ENCODE measurements at places on chromosomes 3 and 15.

- DNase-seq = no peak
- H3K27ac ChIP-seq = no peak overlapping the region
- peaks cover 48% of the 10 kb centered on the region for H3K36me3 ChIP-seq
- H3K27me3 ChIP-seq = no peaks in the 10 kb centered on the region
- H3K4me1 ChIP-seq = peaks cover 12% of the 10 kb centered on the region
Measured at GRCh38 chr3:45741742-45742460, 52.7 kb downstream of the SACM1L start.

- no peaks in the 10 kb centered on the region for H3K4me1 ChIP-seq
- no peaks in the 10 kb centered on the region for H3K36me3 ChIP-seq
- peak; percentile 83 for DNase-seq
- no peak overlapping the region for H3K4me3 ChIP-seq
Measured at GRCh38 chr3:114418724-114419543, 125.1 kb downstream of the TIGIT start.

- no peaks in the 10 kb centered on the region for H3K27me3 ChIP-seq
- no peak for DNase-seq
- no peaks in the 10 kb centered on the region for H3K4me1 ChIP-seq
Measured at GRCh38 chr3:30289324-30289723, 317.1 kb upstream of the TGFBR2 start.

DNA sequence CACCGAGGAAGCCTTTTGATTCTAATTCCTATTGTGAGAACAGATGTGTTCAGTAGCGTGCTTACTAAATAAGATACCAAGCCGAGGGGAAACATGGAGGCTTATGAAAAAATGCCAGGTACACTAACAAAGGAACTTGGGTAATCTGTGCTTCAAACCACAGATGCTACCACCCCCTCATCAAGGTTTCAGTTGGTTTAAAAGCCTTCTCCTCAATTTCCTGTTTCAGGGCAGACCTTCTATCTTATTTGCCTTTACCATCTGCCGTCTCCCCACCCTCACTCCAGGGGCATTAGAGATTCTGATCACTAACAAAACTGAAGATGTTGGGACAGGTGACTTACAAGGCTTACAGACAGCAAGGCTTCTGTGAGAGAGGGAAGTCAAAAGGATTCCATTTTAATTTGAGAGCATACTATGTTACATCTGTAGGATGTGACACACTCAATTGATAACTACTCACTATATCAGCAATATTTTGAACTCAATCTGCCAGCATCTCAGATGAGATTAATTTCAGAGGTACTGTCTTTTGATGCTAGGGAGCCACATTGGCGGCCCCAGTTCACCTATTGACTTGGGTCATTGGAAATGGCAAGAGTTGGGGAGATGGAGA, 60.6 kb upstream of the PLCL2 start:
- no peaks in the 10 kb centered on the region for H3K36me3 ChIP-seq
- no peaks in the 10 kb centered on the region for H3K27me3 ChIP-seq
- H3K4me3 ChIP-seq = no peak overlapping the region
- H3K27ac ChIP-seq = no peak overlapping the region
- no peak for DNase-seq

DNA sequence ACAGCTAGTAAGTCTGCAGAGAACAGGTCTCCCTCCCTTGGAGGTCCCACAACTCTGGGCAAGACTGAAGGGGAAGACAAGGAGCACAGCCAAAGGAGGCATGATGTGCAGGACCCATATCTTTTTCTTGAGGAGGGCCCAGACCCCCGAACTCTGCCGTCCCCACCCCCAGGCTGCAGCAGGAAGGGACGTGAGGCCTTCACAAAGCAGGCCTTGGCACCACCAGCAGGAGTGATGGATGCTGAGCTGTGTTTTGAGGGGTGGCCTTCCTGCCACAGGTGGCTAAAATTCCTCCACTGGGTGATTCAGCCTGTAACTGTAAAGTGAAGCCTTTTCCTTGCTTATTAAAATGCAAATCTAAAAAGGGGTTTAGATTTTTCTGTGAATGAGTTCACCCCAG, 8.6 kb downstream of the PLA2G4D start:
- no peaks in the 10 kb centered on the region for H3K27me3 ChIP-seq
- DNase-seq = no peak
- no peaks in the 10 kb centered on the region for H3K36me3 ChIP-seq
- no peaks in the 10 kb centered on the region for H3K4me1 ChIP-seq
- H3K4me3 ChIP-seq = no peak overlapping the region

- H3K36me3 ChIP-seq = no peaks in the 10 kb centered on the region
- no peaks in the 10 kb centered on the region for H3K27me3 ChIP-seq
- no peak for DNase-seq
Measured at GRCh38 chr3:54131890-54132289, 9.5 kb downstream of the CACNA2D3 start.

DNA sequence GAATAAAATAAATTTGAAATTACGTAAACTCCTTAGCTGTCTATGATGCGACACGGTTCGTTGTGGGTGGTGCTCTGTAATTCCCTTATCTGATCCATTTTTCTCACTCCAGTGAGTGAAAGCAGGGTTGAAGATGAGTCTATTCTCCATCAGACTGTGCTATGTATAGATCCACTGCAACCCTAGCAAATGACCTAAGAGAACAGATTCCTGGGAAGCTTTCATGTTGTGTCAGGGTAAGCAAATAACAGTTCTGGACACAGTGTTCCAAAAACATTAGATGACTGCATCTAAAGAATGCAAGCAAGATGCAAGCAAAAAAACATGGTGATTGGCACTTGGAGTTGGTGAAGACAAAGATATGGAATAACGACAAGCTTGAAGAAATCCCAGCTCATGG, 239.3 kb downstream of the SLC9A9 start:
- H3K4me1 ChIP-seq = peaks cover 4% of the 10 kb centered on the region
- no peak overlapping the region for H3K4me3 ChIP-seq
- H3K27ac ChIP-seq = no peak overlapping the region
- peak; percentile 28 for DNase-seq
- no peaks in the 10 kb centered on the region for H3K36me3 ChIP-seq

GRCh38 chr15:33766389-33766788, 201.9 kb upstream of the CHRM5 start:
- no peaks in the 10 kb centered on the region for H3K36me3 ChIP-seq
- H3K4me3 ChIP-seq = no peak overlapping the region
- H3K27me3 ChIP-seq = no peaks in the 10 kb centered on the region
- DNase-seq = no peak
- no peaks in the 10 kb centered on the region for H3K4me1 ChIP-seq

DNA sequence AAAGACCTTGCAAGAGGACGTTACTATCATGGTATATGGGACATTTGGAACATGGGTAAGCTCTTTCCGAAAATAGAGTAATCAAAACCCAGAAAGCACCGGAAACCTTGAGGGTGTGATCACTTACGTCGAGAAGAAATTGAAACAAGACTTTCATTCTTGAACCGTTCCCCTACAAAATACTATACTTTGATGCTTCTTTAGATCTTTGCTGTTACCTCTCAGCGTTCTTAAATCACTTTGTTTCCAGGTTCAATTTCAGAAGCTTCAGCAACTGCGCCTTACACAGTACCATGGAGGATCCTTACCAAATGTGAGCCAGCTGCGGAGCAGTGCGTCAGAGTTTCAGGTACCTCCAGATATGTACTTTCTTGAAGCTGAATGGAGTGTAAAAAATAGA, 10.1 kb downstream of the CRTC3 start:
- no peak overlapping the region for H3K27ac ChIP-seq
- peaks cover 23% of the 10 kb centered on the region for H3K4me1 ChIP-seq
- no peak overlapping the region for H3K4me3 ChIP-seq
- peaks cover 23% of the 10 kb centered on the region for H3K36me3 ChIP-seq
- H3K27me3 ChIP-seq = no peaks in the 10 kb centered on the region

DNA sequence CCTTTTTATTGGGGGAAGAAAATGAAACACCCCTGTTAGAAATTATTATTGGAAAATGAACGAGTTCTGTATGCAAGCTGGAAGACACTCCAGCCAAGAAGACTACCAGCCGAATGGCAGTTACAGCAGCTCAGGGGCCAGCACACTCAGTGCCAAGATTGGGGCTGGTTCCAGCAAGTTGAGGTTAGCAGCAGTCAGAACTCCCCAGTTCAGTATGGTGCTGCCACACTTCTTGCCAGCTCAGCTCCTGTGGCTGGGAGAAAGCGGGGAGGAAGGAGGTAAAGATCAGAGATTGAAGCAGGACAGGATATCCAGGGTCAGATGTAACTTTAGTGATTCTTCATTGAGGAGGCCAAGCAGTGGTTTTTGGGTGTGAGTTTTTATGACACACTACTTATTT, 280.2 kb upstream of the NR2E3 start:
- peaks cover 13% of the 10 kb centered on the region for H3K4me1 ChIP-seq
- H3K36me3 ChIP-seq = no peaks in the 10 kb centered on the region
- H3K27ac ChIP-seq = no peak overlapping the region
- no peaks in the 10 kb centered on the region for H3K27me3 ChIP-seq

DNA sequence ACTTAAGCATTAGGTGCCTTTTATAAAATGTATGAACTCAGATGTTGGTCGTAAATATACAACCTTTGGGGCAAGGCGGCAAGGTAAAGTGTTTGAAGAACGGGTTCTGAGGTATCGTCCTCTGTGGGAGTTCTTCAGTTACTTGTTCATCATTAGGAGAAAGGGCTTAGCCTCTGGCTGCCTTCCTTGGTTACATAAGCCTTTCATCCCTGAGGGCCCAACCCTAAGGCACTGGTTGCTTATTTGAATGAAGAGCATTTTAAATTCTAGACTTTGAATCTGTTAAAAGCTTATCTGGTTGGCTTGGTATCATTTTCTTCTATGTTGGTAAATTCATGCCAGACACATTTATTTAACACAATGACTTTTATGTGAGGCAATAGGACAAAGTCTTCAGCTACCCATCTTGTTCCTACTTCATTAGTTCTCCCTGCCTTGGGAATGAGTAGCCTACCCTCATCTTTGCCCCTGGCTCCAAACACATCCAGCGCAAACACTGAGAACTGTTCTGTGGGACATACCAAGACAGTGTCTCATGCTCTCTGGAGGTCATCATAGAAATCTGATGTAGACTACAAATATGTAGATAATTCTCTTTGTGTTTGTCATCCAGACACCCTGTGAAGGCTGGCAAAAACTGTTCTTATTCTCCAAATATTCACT, 12.4 kb upstream of the CCDC80 start:
- no peaks in the 10 kb centered on the region for H3K4me1 ChIP-seq
- H3K36me3 ChIP-seq = no peaks in the 10 kb centered on the region
- DNase-seq = no peak
- H3K27me3 ChIP-seq = 0 out of 2 replicates have a peak, but pooled peaks cover 3% of the 10 kb centered on the region
- no peak overlapping the region for H3K4me3 ChIP-seq
- no peak overlapping the region for H3K27ac ChIP-seq

- no peaks in the 10 kb centered on the region for H3K36me3 ChIP-seq
- H3K27ac ChIP-seq = no peak overlapping the region
- H3K27me3 ChIP-seq = no peaks in the 10 kb centered on the region
- H3K4me1 ChIP-seq = no peaks in the 10 kb centered on the region
- DNase-seq = no peak
Measured at GRCh38 chr15:46293550-46293949, 658.7 kb downstream of the SQOR start.

GRCh38 chr3:59040902-59041301, 8.9 kb downstream of the CFAP20DC start:
- no peaks in the 10 kb centered on the region for H3K27me3 ChIP-seq
- no peak for DNase-seq
- no peaks in the 10 kb centered on the region for H3K36me3 ChIP-seq

GRCh38 chr15:71806452-71806931, 3.9 kb upstream of the NR2E3 start:
- H3K27me3 ChIP-seq = no peaks in the 10 kb centered on the region
- H3K36me3 ChIP-seq = no peaks in the 10 kb centered on the region
- peaks cover 47% of the 10 kb centered on the region for H3K4me1 ChIP-seq

GRCh38 chr15:100947760-100948429, 28.7 kb downstream of the LRRK1 start:
- H3K4me3 ChIP-seq = no peak overlapping the region
- peak overlapping the region; percentile 70 for H3K27ac ChIP-seq
- peaks cover 9% of the 10 kb centered on the region for H3K36me3 ChIP-seq
- no peaks in the 10 kb centered on the region for H3K27me3 ChIP-seq

- no peaks in the 10 kb centered on the region for H3K36me3 ChIP-seq
- H3K4me1 ChIP-seq = no peaks in the 10 kb centered on the region
- H3K27me3 ChIP-seq = no peaks in the 10 kb centered on the region
- no peak overlapping the region for H3K4me3 ChIP-seq
Measured at GRCh38 chr3:28989646-28990089, 291.2 kb upstream of the RBMS3 start.

DNA sequence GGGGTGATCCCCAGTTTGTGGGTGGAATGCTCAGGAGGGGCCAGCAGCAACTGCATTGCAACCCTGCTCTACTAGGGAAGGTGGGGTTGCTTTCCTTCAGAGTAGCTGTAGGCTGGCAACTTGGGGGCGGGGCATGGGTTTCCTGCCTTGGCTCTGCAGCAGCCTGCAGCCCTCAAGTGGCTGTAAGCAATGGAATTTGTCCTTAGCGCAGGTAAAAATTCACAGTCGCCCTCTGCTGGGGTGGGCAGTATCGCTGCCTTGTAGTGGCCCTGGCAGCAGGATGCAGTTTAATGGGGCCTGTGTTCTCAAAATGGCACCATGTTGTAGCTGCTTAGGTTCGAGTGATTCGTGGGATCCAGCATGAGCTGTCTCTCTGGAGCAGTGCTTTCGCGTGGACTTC, 29.8 kb downstream of the STT3B start:
- no peak overlapping the region for H3K4me3 ChIP-seq
- no peak for DNase-seq
- no peaks in the 10 kb centered on the region for H3K36me3 ChIP-seq

GRCh38 chr3:124634210-124635168, 95.8 kb upstream of the UMPS start:
- no peaks in the 10 kb centered on the region for H3K27me3 ChIP-seq
- no peaks in the 10 kb centered on the region for H3K36me3 ChIP-seq
- H3K4me1 ChIP-seq = peaks cover 4% of the 10 kb centered on the region
- no peak overlapping the region for H3K27ac ChIP-seq
- DNase-seq = no peak
- H3K4me3 ChIP-seq = no peak overlapping the region

DNA sequence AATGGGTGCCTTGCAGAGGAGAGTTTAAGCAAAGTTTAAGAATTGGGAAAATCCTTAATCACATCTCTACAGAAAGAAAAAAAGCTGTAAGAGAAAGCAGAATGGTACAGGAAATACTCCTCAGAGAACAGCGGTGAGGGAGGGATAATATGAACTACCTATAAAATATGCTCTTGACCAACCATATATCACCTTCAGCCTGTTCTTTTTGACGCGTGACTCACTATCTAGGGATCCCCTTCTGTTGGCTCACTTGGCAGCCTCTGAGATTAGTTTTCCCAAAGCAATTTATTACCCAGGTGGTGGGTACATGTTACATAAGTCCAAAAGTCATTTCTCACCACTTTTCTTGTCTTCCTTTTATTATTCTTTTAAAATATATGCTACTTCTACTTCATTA, 97.7 kb downstream of the CNTN6 start:
- H3K27me3 ChIP-seq = no peaks in the 10 kb centered on the region
- no peak overlapping the region for H3K27ac ChIP-seq

Measured in Karpas-422 (cell line).